ENCODE measurements at places on chromosomes 6 and 20.

GRCh38 chr6:150128425-150128824, 14.4 kb upstream of the PPP1R14C start:
- DNase-seq: no peak

- no peak for DNase-seq
Measured at GRCh38 chr20:57586370-57586793, 25.5 kb downstream of the PCK1 start.

- DNase-seq: no peak
Measured at GRCh38 chr6:52164319-52165094, 21.7 kb upstream of the IL17A start.

GRCh38 chr6:33983721-33984465, 162.0 kb downstream of the GRM4 start:
- no peak for DNase-seq

Measured in umbilical cord (tissue), 2 donors.